ENCODE measurements at places on chromosomes 6 and 20.

GRCh38 chr20:37317994-37318640 is 27.8 kb upstream of the SRC start:
- no peak for DNase-seq

GRCh38 chr20:46509523-46509922 is 3.8 kb downstream of the ZNF334 start:
- DNase-seq, result no peak

GRCh38 chr6:84021625-84022024 is 11.9 kb upstream of the MRAP2 start:
- DNase-seq, result no peak

- no peak for DNase-seq
These were observed 141.9 kb upstream of the NEDD9 start for GRCh38 chr6:11374036-11375010.

DNA sequence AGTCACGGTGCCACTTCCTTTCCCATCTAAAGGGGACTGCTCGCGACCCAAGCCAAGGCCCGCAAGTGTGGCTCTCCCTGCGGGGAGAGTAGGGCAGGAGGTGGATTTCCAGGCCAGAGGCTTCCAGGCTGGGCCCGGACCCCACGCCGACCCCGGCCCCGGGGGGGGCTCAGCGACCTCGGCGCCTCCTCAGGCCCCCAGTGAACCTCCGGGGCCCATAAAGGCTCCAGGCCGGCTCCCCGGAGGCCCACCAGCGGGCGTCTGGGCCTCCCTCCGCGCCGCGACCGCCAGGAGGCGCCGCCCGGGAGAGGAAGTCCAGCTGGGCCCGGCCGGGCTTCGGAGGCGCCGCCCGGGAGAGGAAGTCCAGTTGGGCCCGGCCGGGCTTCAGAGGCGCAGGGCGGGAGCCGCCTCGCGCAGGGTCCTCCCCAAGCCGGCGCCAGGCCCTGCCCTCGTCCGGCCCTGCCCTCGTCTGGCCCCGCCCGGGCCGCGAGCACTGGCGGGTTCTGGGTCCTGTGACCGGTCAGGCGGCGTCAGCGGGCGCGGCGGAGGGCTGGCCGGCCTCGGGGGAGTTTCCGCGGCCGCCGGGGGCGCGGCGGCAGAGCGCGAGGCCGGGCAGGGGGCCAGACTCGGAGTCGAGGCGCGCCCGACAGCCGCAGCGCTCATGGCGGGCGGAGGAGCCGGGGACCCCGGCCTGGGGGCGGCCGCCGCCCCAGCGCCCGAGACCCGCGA is at the start of gene RAB32:
TSS of gene RAB32 (plus strand) at position 623 of the 729 bp plus-strand sequence. CDS start at position 662, 39 bp downstream.
- peak; percentile 44 for DNase-seq

- DNase-seq, result no peak
These were observed 6.7 kb upstream of the HSF2 start for GRCh38 chr6:122392564-122393350.

DNA sequence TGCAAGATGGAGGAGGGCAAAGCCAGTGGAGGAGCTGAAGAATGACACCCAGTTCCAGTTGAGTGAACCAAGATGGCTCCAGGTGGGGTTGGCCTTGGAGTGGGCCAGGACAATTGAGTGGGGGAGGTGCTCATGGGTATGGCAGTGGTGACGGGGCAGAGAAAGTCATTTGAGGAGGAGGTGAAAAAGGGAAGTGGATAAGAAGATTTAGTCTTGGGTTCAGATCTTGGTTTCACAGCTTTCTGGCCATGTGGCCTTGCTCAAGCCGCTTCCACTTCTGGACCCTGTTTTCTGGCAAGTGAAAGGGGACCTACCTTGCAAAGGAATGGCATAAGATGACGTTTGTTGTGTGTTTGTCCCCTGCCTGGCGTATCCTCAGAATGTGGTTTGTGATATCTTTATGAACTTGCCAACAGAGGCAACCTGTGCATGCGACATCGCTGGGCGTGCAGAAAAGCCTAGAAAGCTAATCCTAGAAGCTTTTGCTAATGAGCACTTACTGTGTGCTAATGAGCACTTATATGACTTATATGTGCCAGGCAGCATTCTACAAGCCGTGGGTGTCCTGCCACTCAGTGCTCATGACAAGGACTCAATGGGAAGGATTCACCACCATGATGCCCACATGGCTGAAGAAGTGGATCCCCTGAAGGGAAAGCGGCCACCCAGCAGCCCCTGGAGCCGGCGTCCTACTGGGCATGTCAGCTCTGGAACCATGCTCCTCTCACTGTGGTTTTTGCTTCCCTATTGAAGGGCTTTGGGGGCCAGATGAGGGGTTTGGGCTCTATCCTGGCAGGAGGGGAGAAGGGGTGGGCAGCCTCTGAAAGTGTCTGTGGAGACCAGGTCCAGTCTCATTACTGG is 23.6 kb upstream of the STX16 start:
- DNase-seq, result no peak

DNA sequence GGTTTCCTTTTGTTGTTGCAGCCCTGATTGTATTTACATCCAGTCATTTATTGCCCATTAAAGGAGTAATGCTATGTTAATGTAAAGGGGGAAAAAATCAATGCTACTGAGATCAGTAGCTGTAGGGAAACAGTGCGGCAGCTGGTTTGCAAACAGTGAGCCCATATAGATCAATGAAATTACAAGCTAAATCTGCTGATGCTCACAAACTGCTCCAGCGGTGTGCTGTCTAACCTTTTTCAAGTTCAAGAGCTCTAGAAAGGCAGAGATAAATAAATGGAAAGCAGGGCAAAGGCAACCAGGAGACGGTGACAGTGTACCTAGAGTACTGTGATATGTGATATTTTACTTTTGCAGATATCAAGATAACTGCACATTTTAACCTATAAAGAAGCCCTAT is 449.0 kb upstream of the MMS22L start:
- no peak for DNase-seq

- DNase-seq, result no peak
These were observed 14.5 kb downstream of the SOBP start for GRCh38 chr6:107504270-107505026.

DNA sequence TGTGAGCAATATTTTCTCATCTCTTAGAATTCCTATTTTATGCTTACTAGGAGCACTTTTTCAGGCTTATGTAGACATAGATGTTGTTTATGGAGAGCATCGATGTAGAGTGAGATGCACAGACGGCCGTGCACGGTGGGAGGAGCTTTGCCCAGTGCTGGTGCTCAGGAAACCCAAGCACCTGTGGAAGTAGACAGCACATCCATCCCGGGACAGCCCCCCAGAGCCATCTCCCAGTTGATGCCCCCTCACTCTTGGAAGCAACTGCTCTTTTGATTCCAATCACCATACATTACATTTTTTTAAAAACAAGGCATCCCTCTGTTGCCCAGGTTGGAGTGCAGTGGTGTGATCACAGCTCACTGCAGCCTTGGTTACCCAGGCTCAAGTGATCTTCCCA is 143.7 kb downstream of the SMOC2 start:
- DNase-seq, result no peak

- DNase-seq, result peak; percentile 58
These were observed 45.6 kb upstream of the RAB23 start for GRCh38 chr6:57267586-57268293.

GRCh38 chr20:23117738-23118137 is 31.6 kb upstream of the CD93 start:
- no peak for DNase-seq

- DNase-seq, result no peak
These were observed 145.2 kb downstream of the COL21A1 start for GRCh38 chr6:56102216-56102615.

DNA sequence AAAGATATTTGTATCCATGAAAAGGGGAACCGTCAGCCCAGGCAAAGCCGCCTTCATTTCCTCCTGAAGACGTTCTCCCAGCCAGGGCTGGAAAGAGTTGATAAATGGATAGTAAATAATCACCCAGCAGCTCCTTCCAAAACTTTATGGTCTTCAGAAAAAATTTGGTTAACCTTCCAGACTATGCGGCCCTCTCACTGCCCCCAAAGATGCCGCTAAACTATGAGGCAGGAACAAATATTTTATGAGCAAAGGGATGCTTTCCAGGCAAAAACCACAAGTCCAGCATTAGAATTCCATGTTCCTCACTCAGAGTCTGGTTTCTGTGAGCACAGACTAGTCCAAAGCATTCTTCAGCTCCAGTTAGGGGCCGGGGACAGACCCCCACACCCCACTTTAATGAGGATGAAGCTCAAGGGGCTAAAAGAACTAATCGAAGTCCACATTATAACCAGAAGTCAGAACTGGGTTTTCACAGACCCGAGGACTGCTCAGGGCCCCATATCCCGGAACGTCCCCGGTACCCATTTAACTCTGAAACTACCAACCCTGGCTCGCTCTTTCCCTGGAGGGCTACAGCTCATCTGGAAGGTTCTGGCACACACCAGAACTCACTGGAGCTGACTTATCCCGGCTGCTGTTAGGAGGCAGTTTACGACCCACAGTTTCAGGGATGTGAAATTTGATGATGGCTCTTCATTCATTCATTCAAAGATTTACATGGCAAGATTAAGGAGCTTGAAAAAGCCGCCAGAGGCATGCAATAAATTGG is 29.4 kb downstream of the BMP7 start:
- DNase-seq, result no peak

GRCh38 chr20:41050361-41051008 is 21.9 kb downstream of the TOP1 start:
- no peak for DNase-seq

DNA sequence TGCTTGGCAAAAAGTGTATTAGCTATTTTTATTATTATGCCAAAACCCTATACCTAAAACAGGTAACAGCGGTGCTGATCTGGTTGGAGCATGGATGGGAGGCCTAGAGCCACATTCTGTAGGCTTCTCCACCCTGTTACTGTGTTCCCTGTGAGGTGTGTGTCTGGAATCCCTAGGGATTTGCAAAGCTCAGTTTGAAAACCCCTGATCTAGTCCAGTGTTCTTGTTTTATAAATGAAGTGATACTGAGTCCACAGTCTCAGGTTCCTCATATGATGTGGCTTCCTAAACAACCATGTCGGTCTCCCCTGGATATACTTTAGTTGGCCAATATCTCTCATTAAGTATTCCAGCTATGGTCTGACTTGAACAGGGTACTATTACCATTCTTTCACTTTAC is 16.3 kb downstream of the ACSS2 start:
- DNase-seq, result no peak

- no peak for DNase-seq
These were observed 9.8 kb downstream of the GPR31 start for GRCh38 chr6:167148021-167148420.

GRCh38 chr6:33770124-33770832 is 18.7 kb downstream of the LEMD2 start:
- no peak for DNase-seq

- DNase-seq, result no peak
These were observed 78.8 kb downstream of the COL21A1 start for GRCh38 chr6:56168596-56168995.

DNA sequence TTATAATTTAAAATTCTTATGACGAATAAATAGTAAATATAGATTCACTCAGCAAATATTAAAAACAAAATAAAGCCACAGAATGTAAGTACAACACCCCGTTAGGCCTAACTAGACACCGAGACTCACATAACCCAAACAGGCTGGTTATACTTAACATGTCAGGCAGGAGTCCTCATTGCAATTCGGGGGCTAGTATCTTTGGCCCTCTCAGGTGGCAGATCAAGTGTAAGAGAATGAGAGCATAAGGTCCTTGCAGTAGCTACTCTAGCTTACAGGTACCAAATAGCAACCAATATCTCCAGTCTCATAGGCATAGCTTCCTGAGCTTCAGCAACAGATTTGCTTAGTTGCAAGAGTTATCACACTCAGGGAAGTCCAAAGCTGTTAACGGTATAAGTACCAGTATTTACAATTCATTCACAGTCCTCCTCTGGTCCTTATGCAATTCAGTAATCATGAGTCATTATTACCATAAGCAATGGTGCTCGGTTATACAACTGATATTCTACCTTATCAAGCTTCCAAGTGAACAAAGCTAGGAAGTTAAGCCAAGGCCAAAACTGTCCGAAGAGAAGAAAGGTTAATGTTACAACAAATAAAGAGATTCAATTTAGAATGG is 20.1 kb downstream of the REV3L start:
- DNase-seq, result no peak

- no peak for DNase-seq
These were observed 77.2 kb downstream of the MDGA1 start for GRCh38 chr6:37620519-37620918.

GRCh38 chr20:45798935-45799642 is 7.3 kb downstream of the DNTTIP1 start:
- peak; percentile 61 for DNase-seq

GRCh38 chr6:56766806-56767178 is 124.1 kb upstream of the DST start:
- DNase-seq, result no peak

DNA sequence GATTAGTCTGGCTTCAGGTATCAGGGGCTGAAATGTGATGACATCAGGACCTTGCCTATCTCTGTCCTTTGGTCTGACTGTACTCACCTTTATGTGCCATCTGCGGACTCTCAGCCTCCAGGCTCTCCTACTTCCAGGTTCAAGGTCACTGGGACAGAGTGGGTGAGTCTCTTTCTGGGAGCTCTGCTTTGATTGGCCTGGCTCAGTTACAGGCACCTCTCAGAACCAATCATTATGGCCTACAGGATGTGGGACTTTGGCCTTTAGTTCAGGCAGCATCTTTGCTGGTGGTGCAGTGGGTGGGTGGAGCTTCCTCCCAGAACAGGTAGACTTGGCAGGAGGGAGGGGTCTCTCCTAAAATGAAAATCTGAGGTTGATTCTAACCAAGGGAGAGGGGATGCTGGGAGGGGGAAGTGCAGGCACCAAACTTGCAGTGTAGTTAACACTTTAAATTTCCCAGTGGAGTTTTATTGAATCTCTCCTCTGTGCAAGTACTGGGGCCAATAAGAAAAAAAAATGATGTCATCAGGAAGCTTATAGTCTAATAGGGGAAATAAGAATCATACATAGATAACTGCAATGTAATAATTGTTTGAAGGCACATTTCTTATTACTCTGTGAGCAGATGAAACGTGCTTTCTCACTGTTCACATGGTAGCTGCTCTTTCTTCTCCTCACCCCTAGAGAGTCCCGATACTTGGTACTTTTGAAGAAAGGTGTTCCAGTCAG is 53.4 kb downstream of the SLC24A3 start:
- no peak for DNase-seq

DNA sequence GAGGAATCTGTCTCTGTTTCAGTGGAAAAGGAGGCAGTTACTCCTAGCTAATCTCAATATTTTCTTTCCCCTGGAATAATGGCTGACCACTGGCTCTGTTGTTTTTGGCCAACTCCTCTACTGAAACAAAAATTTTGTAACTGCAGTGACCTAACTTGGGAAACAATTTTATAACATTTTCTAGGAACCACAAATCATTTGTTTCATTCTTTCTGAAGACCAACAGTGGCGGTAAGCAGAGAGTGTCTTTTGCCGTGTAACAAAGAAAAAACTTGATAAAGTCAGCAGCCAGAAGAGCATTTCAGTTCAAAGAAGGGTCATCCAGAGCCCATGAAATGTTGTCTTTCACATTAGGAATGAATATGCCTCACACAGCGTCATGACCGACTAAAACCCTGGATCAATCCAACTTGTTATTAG is 11.8 kb upstream of the BFSP1 start:
- no peak for DNase-seq

All from NCI-H69 (cell line).